ENCODE measurements at places on chromosomes 1 and 21.

- no peak for DNase-seq
Measured at GRCh38 chr1:57164584-57164983, 198.8 kb upstream of the C8B start.

DNA sequence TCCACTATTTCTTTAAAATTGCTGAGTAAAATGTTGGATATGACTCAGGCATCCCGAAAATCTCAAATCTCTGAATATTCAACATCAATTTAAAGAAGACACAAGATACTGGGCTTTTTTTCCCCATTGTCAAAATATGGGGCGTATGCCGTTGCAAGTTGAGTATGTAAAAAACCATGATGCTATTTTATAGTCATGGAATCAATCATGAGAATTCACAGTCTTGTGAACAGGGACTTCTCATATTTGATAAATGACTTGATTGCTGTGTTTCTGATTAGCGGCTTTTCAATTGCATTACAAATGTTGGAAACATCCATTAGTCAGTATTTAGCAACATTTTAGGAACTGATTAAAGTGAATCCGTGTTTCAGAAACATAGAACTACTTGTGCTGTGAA is 45.3 kb downstream of the SETD4 start:
- no peak for DNase-seq

- DNase-seq: no peak
Measured at GRCh38 chr1:206709772-206710459, 25.2 kb downstream of the MAPKAPK2 start.

DNA sequence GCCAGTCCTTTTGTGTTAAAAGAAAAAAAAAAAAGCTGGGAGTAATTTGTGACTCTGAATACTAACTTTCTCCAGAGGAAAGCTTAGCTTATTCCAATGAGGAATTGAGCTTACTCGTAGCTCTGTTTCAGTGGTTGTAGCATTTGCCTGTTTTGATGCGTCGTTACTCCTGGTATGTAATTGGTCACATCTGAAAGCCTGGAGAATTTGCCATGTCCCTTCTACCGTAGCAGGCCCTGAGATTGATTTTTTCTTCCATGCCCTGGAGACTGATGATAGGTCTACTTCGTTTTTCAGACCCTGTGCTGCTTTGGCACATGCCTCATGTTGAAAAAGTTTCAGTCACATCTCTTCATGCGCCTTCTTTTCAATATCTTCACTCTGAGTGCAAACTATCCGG is 1103.0 kb downstream of the PLA2G4A start:
- DNase-seq: no peak

DNA sequence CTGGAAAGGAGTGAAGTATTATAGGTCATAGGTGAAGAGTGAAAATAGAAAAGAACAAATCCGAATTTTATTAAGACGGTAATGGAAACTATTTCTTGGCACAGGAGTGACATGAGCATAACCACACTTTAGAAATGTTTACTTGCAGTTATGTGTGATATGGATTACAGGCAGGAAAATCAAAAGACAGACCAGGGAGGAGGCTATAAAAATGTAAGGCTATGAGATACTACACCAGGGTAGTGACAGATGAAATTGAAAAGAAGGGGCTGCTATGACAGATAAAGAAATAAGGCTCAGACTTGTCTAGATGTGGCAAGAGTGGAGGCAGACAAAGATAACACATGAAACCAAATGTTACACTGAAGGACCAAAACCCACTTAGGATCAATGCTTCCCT is 31.7 kb downstream of the GPATCH2 start:
- DNase-seq: no peak
